Diencephalon (tissue), 1 donor: ENCODE measurements at places on chromosomes 3 and 15. TPM values are rescaled to one million over a fixed set of nuclear protein-coding genes. Genes with fewer than 3 reads are reported as not detected.

The PEX11A gene
- 17.5 TPM for total RNA-seq

The PATL2 gene
- not detected for total RNA-seq

The LMCD1 gene
- 4.6 TPM for total RNA-seq

The TGM4 gene
- not detected for total RNA-seq

The MASP1 gene
- total RNA-seq, result 24.2 TPM
